ENCODE measurements at places on chromosomes 2 and 18. TPM values are rescaled to one million over a fixed set of nuclear protein-coding genes. Genes with fewer than 3 reads are reported as not detected.

DNA sequence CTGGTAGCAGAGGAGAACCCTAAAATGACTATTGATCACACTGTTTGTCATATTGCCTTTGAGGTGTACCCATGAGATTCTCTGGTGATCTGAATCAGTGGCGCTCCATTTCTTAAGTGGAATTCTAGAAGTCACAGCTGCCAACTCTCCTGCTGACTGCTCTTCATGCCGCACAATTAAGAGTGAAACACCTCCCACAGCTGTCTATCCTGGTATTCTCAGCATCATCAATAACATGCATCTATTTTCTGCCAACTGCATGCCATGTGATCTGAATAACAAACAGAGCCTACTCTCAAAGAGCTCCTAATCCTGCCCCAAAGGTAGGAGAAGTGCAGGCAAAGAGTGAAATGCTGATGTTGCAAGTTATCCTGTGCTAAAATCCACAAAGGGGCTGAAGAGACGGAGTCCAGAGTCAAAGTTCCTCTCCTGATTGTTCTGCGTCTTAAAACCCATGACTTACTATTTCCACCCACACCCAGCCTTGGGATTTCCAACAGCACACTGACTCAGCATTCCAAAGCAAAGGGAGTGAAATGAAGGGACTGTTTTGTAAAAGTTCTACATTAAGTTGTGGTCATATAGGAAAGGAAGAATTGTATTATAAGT is 13.7 kb upstream of the DAPL1 start:
- H3K4me1 ChIP-seq = no peaks in the 10 kb centered on the region
- no peaks in the 10 kb centered on the region for H3K36me3 ChIP-seq
- no peak overlapping the region for H3K4me3 ChIP-seq
- H3K27me3 ChIP-seq = peaks cover 7% of the 10 kb centered on the region
- no peak overlapping the region for H3K27ac ChIP-seq

- no peak overlapping the region for H3K27ac ChIP-seq
- 0 out of 3 replicates have a peak, but pooled peaks cover 2% of the 10 kb centered on the region for H3K27me3 ChIP-seq
- no peak overlapping the region for H3K4me3 ChIP-seq
These were observed 17.3 kb upstream of the FEZ2 start for GRCh38 chr2:36615222-36615621.

Gene TUBA4B
- not detected for total RNA-seq

- no peaks in the 10 kb centered on the region for H3K36me3 ChIP-seq
- H3K27me3 ChIP-seq = no peaks in the 10 kb centered on the region
- no peak overlapping the region for H3K27ac ChIP-seq
- DNase-seq = no peak
These were observed 123.7 kb downstream of the HNMT start for GRCh38 chr2:138087751-138088593.

- no peaks in the 10 kb centered on the region for H3K36me3 ChIP-seq
- no peaks in the 10 kb centered on the region for H3K27me3 ChIP-seq
- no peak overlapping the region for H3K4me3 ChIP-seq
- H3K27ac ChIP-seq = no peak overlapping the region
- no peak for DNase-seq
These were observed 27.8 kb upstream of the MAT2A start for GRCh38 chr2:85511008-85511811.

Gene CAMKMT
- 8.5 TPM for total RNA-seq

- no peak overlapping the region for H3K4me3 ChIP-seq
- no peak overlapping the region for H3K27ac ChIP-seq
- H3K27me3 ChIP-seq = no peaks in the 10 kb centered on the region
- no peak for DNase-seq
These were observed 1288.7 kb downstream of the LRP1B start for GRCh38 chr2:140842110-140842509.

DNA sequence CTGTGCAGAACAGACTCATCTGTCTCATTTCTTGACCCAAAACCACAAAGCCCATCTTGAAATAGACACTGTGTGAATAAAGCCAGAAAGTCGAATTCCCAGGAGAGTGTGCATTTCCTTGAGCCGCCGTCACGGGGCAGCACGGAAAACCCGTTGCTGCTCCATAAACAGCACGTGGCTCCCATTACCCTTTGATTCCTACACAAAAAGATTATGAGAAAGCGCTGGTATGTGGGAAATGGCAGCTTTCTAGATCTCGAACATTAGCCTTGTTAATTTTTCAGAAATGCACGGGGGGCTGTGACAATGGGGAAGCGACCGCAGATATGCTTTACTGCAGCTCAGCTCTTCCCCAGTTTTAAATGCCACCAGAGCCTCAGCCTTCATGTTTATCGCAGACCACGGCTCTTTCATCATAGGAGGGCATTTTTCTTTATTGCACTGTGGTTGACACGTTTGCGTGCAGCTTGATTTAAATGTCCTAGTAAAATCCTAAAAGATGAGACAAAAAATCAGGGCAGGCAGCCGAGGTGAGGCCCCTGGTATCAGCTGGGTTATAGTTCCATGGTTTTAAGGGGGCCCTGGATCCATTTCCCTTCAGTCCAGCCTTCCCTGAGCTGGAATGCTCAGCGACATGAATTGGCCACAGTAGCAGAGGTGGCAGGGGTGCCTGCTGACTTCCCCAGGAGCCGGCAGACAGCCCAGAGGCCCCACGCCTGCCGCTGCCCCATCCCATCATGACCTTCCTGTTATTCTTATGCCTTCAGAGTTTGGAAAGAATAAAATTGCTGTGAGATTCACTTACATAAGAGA is 249.3 kb downstream of the NDUFA10 start:
- H3K27ac ChIP-seq = no peak overlapping the region
- H3K36me3 ChIP-seq = no peaks in the 10 kb centered on the region
- no peak overlapping the region for H3K4me3 ChIP-seq
- 0 out of 3 replicates have a peak, but pooled peaks cover 2% of the 10 kb centered on the region for H3K27me3 ChIP-seq

DNA sequence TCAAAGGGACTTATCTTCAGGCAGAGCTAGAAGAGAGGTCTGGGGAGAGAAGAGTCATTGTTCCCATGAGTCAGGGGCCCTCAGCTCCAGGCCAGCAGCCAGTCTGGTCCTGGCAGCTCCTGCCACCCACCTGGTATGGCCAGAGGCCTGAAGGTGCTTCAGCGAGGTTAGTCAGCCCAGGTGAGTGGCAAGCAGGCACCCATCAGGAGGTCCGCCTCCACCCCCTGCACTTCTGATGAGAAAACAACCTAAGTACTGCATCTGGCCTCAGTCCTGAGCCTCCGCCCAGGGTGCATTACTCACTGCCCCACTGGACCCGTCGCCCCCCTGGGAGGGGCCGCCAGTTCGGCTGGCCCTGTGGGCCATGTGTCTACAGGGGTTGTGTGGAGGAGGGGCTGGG is 130.2 kb downstream of the INHBB start:
- no peak overlapping the region for H3K4me3 ChIP-seq
- H3K4me1 ChIP-seq = no peaks in the 10 kb centered on the region
- peaks cover 45% of the 10 kb centered on the region for H3K27me3 ChIP-seq
- DNase-seq = no peak
- no peak overlapping the region for H3K27ac ChIP-seq
- H3K36me3 ChIP-seq = no peaks in the 10 kb centered on the region

- no peak for DNase-seq
- no peak overlapping the region for H3K4me3 ChIP-seq
- no peaks in the 10 kb centered on the region for H3K36me3 ChIP-seq
- H3K27me3 ChIP-seq = no peaks in the 10 kb centered on the region
- no peak overlapping the region for H3K27ac ChIP-seq
These were observed 17.8 kb upstream of the BMP10 start for GRCh38 chr2:68889021-68889420.

Gene UGT1A5
- total RNA-seq = not detected

Gene SPR
- total RNA-seq = 38.8 TPM

Gene PSMA8
- not detected for total RNA-seq

- H3K4me1 ChIP-seq = no peaks in the 10 kb centered on the region
- peak; percentile 11 for DNase-seq
- no peaks in the 10 kb centered on the region for H3K36me3 ChIP-seq
These were observed 62.5 kb upstream of the ACVR2A start for GRCh38 chr2:147782141-147782930.

DNA sequence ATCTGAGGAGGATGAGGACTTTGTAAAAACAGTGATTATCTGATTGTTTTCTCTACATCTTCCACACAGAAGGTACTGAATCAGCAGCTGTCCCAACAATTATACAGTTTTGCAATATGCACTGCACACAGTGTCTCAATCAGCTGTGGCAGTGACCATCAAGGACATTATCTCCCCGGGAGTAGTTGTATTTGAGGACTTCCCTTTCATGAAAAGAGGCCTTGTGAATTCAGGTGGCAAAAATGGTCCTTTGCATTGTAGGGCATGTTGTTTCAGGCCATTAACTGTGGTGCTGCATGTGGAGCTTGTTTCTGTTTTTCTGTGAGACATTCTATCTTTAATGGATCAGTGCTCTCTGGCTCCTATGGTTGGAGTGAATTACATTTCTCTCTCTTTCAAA is 779.4 kb upstream of the FSHR start:
- H3K4me1 ChIP-seq = no peaks in the 10 kb centered on the region
- no peak overlapping the region for H3K4me3 ChIP-seq
- no peaks in the 10 kb centered on the region for H3K36me3 ChIP-seq
- H3K27ac ChIP-seq = no peak overlapping the region
- no peaks in the 10 kb centered on the region for H3K27me3 ChIP-seq
- DNase-seq = no peak

GRCh38 chr2:181677912-181678586 is 2.3 kb downstream of the NEUROD1 start:
- no peak overlapping the region for H3K4me3 ChIP-seq
- DNase-seq = peak; percentile 73
- H3K36me3 ChIP-seq = no peaks in the 10 kb centered on the region
- no peak overlapping the region for H3K27ac ChIP-seq
- peaks cover 36% of the 10 kb centered on the region for H3K27me3 ChIP-seq
- no peaks in the 10 kb centered on the region for H3K4me1 ChIP-seq
